ENCODE measurements at places on chromosomes 16 and 17.

DNA sequence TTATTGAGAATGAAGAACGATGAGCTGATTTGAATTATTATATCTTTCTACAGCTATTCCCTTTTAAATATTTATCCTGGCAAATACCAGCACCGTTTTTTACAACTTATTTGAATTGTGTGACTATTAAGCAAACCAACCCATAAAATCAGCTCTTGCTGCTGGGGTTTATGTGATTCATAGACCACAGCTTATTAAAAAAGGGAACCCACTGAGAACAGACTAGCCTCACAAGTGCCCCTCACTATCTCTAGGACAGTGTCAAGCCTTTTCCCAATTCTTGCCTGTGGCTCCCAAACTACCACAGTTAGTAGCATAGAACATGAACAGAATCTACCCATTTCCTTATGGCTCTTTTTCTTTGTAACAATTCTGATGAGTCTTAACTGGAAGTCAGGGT lies 6.1 kb upstream of the LIG3 start:
- DNase-seq, result no peak

DNA sequence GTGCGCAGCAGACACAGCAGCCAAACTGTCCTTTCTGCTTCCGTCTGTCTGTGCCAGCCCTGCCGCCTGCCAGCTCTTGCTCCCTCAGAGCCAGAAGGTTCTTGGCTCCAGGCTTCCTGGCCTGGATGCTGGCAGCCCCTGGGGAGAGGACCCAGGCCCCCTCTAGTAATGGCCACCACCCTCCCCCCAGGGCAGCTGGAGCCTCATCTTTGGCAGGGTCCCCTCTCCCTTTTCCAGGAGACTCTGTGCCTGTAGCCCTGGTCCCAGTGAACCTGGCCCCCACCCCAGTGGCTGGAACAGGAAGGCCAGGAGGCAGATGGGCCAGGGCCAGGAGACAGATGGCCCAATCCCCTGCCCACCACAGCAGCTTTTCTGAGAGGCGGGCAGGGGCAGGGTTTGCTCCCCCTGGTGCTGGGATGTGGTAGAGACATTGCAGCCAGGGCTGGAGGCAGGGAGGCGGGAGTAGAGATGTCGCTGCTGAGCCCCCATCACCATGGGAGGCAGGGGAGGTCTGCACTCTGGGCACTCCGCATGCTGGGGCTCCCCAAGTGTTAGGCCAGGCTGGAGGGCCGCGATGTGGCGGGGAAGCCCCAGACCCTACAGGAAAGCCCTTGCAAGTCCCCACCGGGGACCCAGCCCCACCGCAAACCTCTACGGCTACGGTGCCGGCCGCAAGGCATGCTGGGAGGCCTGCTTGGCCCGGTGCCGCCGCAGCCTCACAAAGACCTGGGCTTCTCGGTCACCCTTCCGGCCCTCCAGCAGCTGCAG lies 16.7 kb downstream of the UNC13D start:
- peak; percentile 17 for DNase-seq

DNA sequence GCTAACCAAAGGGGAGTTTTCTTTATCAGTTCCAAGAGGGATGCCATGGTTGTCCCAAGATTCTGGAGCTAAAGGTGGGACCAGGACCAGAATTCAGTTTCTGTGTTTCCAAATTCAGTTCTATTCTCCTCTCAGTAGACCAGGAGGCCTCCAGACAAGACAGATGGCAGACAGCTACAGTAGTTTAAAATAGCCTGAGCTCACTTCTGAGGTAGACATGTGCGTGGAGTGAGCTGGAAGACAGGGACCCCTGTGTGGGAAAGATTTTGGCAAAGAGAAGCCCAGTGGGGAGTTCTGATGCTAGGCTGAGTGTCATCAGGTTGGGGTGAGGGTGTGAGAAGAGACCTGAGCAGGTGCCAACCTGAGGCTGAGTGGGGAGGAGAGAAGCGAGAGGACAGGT lies 95.4 kb downstream of the PRKCB start:
- no peak for DNase-seq

- no peak for DNase-seq
These were observed 21.4 kb upstream of the ABR start for GRCh38 chr17:1201132-1201702.

DNA sequence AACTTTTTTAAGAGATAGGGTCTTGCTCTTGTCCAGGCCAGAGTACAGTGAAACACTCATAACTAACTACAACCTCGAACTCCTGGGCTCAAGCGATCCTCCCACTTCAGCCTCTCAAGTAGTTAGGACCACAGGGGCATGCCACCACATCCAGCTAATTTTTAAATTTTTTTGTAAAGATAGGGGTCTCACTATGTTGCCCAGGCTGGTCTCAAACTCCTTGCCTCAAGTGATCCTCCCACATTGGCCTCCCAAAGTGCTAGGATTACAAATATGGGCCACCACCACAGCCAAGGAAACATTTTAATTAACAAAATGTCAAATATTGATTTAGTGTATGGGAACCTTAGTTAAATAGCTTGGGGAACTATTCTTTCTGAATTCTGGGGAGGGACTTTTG lies 2.8 kb upstream of the DYNC1LI2 start:
- DNase-seq, result no peak

GRCh38 chr17:36498560-36499300 lies 12.2 kb downstream of the ZNHIT3 start:
- DNase-seq, result no peak

GRCh38 chr17:78676412-78677302 lies 99.5 kb upstream of the DNAH17 start:
- DNase-seq, result peak; percentile 57

DNA sequence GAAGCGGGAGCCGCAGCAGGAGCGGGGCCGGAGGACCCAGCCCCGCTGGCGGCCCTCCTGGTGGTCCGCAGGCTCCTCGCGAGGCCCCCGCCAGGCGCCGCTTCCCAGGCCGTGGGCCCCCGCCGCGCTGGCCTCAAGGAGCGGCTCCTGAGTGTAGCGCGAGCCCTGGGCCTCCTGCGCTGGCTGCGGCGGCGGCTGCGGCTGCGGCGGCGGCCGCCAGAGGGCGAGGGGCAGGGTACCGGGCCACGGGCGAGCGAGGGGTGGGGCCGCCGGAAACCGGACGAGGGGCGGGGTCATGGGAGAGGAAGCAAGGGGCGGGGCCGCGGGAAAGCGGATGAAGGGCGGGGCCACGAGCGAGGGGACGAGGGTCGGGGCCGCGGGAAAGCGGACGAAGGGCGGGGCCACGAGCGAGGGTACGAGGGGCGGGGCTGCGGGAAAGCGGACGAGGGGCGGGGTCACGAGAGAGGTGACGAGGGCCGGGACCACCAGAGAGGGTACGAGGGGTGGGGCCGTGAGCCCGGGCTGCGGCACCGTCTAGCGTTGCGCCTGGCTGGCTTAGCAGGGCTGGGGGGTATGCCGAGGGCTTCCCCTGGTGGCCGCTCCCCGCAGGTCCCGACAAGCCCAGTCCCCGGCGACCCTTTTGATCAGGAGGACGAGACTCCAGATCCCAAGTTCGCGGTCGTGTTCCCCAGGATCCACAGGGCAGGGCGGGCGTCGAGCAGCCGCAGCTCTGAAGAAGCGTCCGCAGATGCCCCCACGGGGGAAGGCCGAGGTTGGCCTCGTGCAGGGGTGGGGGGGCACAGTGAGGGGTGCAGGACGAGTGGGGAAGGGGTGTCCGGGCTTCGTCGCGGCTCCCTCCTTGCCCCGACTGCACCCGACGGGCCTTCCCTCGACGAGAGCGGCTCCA lies 1.7 kb downstream of the MYO15B start:
- peak; percentile 90 for DNase-seq

DNA sequence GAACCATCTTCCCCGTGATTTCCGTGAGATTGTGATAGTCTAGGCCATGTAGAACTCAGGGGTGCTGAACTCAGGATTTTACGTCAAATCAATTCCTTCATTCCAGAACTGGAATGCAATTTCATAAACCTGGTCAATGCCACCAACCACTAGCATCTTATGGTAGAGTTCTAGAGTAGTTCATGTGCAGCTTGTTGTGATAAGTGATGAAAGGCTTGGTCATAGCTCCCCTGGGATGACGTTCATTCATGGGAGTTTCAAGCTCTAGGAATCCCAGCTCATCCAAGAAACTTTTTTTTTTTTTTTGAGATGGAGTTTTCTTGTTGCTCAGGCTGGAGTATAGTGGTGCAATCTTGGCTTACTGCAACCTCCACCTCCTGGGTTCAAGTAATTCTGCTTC lies 3.7 kb upstream of the DPEP2 start:
- DNase-seq, result no peak

GRCh38 chr16:55655897-55656681 lies at the start of gene SLC6A2:
TSS of gene SLC6A2 (plus strand) at chr16:55655988. CDS start at chr16:55656695, 707 bp downstream.
- DNase-seq, result peak; percentile 9

DNA sequence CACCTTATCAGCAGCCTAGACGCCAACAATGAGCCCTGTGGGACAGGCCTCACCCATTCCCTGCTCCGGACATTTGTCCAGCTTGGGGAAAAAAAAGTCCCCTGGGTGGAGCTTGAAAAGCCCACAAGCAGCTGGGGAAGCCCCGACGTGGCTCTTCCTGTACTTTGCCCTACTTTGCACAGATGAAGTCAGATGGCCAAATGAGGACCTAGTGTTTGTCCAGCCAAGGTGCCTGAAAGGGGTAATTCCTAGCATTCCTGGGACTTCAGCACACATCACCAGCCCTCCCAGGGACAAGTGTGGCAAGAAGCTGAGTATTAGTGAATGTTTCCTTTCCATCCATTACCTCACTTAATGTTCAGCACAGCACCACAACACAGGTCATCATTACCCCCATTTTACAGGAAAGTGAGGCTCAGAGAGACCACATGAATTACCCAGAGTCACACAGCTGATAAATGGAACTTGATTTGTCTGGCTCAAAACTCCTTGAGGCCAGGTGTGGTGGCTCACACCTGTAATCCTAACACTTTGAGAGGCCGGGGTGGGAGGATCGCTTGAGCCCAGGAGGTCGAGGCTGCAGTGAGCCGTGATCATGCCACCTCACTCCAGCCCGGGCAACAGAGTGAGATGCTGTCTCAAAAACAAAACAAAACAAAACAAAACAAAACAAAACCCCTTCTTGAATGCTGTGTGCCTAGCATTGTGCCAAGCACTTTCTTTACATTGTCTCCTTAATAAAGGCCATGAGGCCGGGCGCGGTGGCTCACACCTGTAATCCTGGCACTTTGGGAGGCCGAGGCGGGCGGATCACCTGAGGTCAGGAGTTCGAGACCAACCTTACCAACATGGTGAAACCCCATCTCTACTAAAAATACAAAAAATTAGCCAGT lies 19.9 kb upstream of the PLLP start:
- no peak for DNase-seq

DNA sequence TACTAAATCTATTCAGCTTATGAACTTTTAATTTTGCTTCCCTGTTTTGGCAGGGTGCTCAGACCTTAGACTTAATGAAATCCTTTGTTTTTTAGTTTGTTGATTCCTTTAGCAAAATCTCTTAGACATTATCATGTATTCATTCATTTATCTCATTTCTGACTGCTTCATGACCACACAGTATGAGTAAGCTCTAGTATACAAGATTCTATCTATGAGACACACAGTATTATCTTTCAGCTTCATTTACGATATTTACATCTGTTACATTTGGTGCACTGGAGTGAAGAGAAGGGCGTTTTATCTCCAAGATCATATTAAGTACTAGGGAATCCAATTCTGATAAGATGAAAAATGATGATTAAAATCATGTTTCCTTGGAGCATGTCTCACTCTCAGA lies 448.1 kb upstream of the CA10 start:
- no peak for DNase-seq

DNA sequence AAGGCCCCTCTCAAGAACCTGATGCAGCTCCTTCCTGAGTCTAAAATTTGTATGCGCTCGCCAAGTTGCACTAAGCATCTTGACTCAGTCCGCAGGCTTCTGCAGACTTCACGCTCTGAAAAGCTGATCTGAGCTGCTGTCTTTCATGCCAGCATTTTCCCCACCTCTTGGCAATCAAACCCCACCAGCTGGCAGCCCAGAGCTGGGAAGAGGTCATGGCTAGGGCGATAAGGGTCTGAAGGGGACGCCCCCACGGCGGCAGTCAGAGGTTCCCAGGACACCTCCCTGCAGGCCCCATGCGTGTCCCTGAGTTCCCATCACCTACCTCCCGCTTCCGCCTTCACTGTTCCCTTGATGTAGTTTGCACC lies 5.1 kb upstream of the UNC13D start:
- DNase-seq, result no peak

DNA sequence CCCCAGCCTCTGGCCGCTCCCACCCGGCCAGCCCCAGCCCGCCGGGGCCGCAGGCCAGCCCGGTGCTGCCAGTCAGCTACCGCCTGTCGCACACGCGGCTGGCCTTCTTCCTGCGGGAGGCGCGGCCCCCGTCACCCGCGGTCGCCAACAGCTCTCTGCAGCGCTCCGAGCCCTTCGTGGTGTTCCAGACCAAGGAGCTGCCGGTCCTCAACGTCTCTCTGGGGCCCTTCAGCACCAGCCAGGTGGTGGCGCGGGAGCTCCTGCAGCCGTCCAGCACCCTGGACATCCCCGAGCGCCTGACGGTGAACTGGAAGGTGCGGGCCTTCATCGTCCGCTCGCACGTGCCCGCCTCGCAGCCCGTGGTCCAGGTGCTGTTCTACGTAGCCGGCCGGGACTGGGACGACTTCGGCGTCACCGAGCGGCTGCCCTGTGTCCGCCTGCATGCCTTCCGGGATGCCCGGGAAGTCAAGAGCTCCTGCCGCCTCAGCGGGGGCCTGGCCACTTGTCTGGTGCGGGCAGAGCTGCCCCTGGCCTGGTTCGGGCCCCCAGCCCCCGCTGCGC lies 46.8 kb downstream of the TMEM132E start:
- no peak for DNase-seq

GRCh38 chr16:21685034-21685455 lies 21.3 kb downstream of the OTOA start:
- DNase-seq, result no peak

DNA sequence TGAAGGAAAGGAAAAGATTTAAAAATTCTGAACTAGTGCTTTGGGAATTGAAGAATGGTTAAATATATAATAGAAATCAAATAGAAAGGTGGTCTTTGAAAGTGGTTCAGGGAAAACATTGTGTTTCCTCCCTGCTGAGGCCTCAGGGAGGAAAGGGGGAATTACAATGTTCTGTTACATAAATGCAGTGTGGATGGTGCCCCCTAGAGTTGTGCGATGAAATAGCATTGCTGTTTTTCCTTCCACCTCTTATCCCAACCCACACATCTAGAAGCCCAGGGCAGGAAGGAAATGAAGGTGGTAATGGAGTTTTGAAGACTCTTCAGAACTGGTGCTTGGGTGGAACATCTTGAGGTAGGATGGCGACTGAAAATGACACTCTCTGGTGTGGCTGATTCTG lies 6.4 kb upstream of the TOX3 start:
- peak; percentile 12 for DNase-seq

DNA sequence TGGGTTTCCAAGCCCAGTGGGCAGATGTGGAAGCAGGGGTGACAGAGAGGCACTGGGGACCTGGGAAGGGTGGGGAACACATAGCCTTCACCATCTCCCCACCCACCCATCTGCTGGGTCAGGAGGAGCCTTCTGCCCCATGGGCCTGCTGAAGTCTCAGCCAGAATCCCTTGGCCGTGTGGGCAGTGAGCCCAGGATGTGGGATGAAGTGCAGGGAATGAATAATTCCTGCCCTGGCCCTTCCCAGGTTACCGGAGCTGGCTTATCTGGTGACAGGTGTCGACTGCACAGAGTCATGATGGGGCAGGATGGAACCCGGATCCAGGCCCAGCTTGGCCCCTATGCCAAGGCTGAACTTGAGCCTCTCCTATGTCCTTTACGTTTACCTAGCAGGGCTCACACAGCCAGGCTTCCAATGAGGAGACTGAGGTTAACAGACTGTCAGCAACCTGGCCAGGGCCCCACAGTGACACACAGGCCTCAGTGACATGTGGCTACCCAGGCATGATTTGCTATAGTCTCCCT lies 17.5 kb downstream of the ATP2A3 start:
- no peak for DNase-seq

Measured in NCI-H1417 (cell line).